Renal cortical epithelial cell (primary cell): ENCODE measurements at places on chromosomes 2 and 18. TPM values are rescaled to one million over a fixed set of nuclear protein-coding genes. Genes with fewer than 3 reads are reported as not detected.

The KIF5C gene
- total RNA-seq: 0.69 and 2.1 TPM in 2 replicates

The AMER3 gene
- not detected in 2 replicates for total RNA-seq

The TGOLN2 gene
- total RNA-seq: 79.7 and 208 TPM in 2 replicates

The LRRC30 gene
- not detected in 2 replicates for total RNA-seq
